ENCODE measurements at places on chromosomes 5 and 9. TPM values are rescaled to one million over a fixed set of nuclear protein-coding genes. Genes with fewer than 3 reads are reported as not detected.

ABCA1 gene
- 0.56 TPM for total RNA-seq

REEP5 gene
- 75.3 TPM for total RNA-seq

ANKRD31 gene
- 0.47 TPM for total RNA-seq

ZNF782 gene
- 4.3 TPM for total RNA-seq

HSD17B4 gene
- total RNA-seq, result 52.5 TPM

WDR36 gene
- total RNA-seq, result 97.7 TPM

CKMT2 gene
- not detected for total RNA-seq

LECT2 gene
- not detected for total RNA-seq

PDCD1LG2 gene
- total RNA-seq, result 1.5 TPM

GRCh38 chr5:6188344-6188743, 190.0 kb downstream of the MED10 start:
- DNase-seq, result no peak
- no peaks in the 10 kb centered on the region for H3K27me3 ChIP-seq
- no peak overlapping the region for H3K4me3 ChIP-seq
- no peak overlapping the region for H3K27ac ChIP-seq
- H3K36me3 ChIP-seq, result no peaks in the 10 kb centered on the region

DNA sequence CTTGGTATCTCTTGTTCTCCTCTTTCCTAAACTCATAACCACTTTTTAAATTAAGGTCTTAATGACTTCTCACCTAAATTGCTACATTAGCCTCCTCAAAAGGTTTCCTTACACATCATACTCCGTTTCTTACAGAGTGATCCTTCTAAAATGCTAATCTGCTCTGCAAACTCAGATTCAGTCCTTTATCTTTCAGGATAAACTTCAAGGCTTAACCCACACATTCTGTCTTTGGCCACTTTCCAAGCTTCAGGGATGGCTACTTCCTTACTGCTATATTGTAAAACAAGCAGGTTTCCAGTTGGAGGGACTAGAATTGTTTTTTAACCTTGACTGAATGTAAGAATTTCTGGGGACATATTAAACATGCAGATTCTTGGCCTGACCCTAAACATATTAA, 105.5 kb upstream of the CHD1 start:
- peaks cover 62% of the 10 kb centered on the region for H3K4me1 ChIP-seq
- H3K4me3 ChIP-seq, result peak overlapping the region; percentile 57
- peaks cover 12% of the 10 kb centered on the region for H3K36me3 ChIP-seq

- peak overlapping the region; percentile 86 for H3K27ac ChIP-seq
- no peaks in the 10 kb centered on the region for H3K27me3 ChIP-seq
- H3K4me3 ChIP-seq, result peak overlapping the region; percentile 59
- peaks cover 10% of the 10 kb centered on the region for H3K4me1 ChIP-seq
These were observed 31.3 kb downstream of the ISOC1 start for GRCh38 chr5:129125819-129126218.

DNA sequence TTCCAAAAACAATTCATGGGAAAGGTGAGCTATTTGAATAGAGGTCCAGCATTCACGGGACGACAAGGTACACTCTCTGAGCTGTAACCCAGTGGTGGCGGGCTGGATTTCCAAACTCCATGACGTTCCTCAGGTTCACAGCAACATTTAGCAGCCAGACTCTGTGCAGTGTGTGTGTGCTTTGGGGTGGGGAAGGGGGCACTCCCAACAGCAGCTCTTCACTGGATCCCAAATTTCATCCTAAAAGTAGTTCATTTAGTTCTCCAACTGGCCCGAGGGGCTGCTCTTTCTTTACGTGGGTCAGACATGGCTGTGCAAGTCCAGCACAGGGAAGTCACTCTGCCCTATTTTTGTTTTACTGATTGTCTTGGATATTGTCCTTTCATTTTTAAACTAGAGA, 98.0 kb upstream of the IRX2 start:
- H3K27ac ChIP-seq, result no peak overlapping the region
- H3K4me1 ChIP-seq, result no peaks in the 10 kb centered on the region
- no peak overlapping the region for H3K4me3 ChIP-seq

DNA sequence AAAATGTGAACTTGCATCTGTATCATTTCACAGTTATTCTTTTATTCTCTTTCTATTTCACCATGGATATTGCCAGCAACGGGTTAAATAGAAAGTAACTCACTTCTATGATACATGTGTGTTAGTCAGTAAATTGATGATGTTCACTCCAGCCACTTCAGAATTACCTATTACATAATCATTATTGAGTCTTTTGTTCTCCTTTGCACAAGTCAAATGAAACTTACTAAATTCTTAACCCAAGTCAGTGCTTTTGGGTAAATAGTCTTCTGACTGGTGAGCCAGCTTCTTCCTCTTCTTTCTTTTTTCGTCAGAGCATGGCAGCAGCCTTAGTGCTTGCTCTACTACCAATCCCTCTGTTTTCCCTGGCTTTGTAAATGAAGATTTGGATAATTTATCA, 344.3 kb downstream of the RAB3C start:
- H3K4me1 ChIP-seq, result peaks cover 10% of the 10 kb centered on the region
- H3K27ac ChIP-seq, result no peak overlapping the region
- no peaks in the 10 kb centered on the region for H3K36me3 ChIP-seq
- peaks cover 5% of the 10 kb centered on the region for H3K27me3 ChIP-seq

GRCh38 chr9:2655411-2655901, 33.9 kb downstream of the VLDLR start:
- peaks cover 22% of the 10 kb centered on the region for H3K36me3 ChIP-seq
- H3K27ac ChIP-seq, result peak overlapping the region; percentile 94
- no peaks in the 10 kb centered on the region for H3K27me3 ChIP-seq
- peaks cover 20% of the 10 kb centered on the region for H3K4me1 ChIP-seq
- DNase-seq, result peak; percentile 83

- no peak overlapping the region for H3K4me3 ChIP-seq
- no peaks in the 10 kb centered on the region for H3K36me3 ChIP-seq
- no peaks in the 10 kb centered on the region for H3K4me1 ChIP-seq
- no peak for DNase-seq
- H3K27ac ChIP-seq, result no peak overlapping the region
These were observed 31.8 kb downstream of the SPATA31D1 start for GRCh38 chr9:82020331-82020730.

DNA sequence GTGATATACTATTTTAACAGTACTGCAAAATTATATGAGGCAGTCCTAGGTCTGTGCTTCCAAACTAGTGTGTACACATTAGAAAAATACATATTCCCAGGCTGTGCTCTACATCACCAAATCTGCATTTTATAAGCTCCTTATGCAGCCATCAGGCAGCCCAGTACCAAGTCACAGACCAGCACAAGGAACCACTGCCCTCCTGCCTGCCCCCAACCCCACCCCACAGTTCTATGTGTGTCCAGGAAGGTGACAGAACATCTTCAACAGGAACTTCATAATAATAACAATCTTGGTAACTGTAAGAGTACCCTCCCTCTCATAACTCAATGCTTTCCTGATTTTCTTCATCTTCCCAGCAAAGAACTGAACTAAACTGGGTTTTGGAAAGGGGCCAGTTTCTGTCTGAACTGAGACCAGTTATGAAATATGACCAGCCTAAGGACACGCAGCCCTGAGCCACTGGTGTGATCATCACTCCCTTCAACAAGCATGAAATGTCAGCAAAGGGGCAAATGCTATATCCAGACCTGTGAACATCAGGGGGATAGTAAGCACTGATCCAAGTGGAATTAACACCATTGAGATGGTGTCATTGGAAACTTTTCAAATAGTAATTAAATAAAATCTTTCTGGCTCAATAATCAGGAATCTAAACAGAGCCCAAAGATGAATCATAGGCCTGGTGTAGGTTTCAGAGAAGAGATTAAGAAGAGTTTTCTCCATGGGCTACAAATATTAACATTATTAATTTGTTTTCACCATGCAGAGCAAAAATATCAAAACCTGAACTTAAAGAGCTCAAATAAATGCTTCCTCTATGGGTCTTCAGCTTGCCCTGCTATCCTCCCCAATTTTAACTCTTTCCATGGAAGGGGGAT, 82.1 kb downstream of the DPYSL3 start:
- DNase-seq, result no peak
- no peaks in the 10 kb centered on the region for H3K27me3 ChIP-seq
- no peaks in the 10 kb centered on the region for H3K4me1 ChIP-seq
- no peak overlapping the region for H3K27ac ChIP-seq

DNA sequence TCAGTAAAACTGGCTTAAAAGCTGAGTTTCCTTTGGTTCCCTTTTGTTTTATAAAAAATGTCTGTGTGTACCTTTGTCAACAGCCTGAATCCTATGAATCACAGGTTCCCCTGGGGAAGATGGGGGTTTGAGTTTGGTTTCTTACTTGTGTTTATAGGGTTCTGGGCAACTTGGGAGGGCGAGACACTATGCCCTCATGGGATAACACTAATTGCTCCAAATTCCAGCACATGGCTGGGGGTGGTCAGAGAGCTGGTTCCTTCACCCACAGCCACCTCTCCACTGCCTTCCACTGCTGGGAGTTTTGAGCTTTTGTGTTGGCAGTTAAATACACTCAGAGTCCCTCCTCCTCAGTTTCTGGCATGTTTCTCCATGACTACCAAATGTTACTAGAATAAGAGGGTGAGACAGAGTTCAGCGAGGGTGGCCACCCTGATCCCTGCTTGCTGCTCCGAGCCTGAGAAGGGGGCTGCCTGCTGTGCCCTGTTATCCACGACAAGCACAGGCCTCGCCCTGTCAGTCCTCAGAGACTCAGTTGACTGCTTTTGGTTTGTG, 83.0 kb upstream of the EPB41L4B start:
- no peak overlapping the region for H3K27ac ChIP-seq
- no peak for DNase-seq
- no peak overlapping the region for H3K4me3 ChIP-seq

GRCh38 chr5:124732428-124733328, 13.8 kb downstream of the ZNF608 start:
- H3K27me3 ChIP-seq, result peaks cover 11% of the 10 kb centered on the region
- H3K4me1 ChIP-seq, result no peaks in the 10 kb centered on the region
- DNase-seq, result no peak
- no peak overlapping the region for H3K27ac ChIP-seq
- no peaks in the 10 kb centered on the region for H3K36me3 ChIP-seq

DNA sequence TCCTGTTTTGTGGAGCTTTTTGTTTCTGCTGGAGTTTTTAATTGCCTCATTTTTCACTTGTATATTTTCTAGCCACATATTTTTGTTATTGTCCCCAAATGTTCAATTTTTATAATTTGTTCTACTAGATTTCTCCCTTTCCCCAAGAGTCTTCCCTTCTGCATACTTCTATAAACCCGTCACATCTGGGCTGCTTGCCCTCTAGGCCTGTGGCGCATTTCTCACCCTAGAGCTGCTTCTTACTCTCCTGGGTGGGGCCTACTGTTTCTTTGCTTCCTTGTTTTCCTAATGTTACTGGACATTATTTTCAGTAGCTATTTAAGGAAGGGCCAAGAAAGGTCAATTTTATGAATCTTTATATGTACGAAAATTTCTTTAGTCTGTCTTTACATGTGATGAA, 51.5 kb downstream of the NXNL2 start:
- no peaks in the 10 kb centered on the region for H3K4me1 ChIP-seq
- DNase-seq, result no peak
- H3K36me3 ChIP-seq, result no peaks in the 10 kb centered on the region
- H3K27ac ChIP-seq, result no peak overlapping the region

GRCh38 chr9:16241231-16241630, 629.2 kb downstream of the BNC2 start:
- H3K4me3 ChIP-seq, result no peak overlapping the region
- no peaks in the 10 kb centered on the region for H3K36me3 ChIP-seq
- H3K4me1 ChIP-seq, result no peaks in the 10 kb centered on the region
- H3K27ac ChIP-seq, result no peak overlapping the region
- no peak for DNase-seq

DNA sequence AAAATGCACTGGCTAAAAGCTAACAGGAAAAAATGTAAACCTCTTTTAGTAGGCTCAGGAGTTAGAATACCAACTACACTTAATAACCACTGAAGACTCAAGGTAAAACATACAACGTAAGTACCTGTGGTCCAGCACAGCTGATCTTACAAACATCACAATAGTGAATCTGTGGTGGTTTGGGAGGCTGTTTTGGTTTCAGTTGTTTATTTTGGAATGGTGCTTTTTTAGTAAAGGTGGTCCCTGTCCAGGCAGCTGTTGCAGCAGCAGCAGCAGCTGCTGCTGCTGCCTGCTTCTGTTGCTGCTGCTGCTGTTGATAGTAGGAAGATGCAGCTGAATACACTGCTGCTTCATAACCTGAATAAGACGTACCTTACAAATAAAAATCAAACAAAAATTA, 37.9 kb downstream of the ZFR start:
- no peak overlapping the region for H3K4me3 ChIP-seq
- DNase-seq, result no peak
- H3K4me1 ChIP-seq, result peaks cover 7% of the 10 kb centered on the region
- peaks cover 49% of the 10 kb centered on the region for H3K36me3 ChIP-seq
- H3K27me3 ChIP-seq, result no peaks in the 10 kb centered on the region

GRCh38 chr9:90958328-90958727, 156.7 kb downstream of the SYK start:
- H3K4me1 ChIP-seq, result no peaks in the 10 kb centered on the region
- no peak for DNase-seq
- peaks cover 17% of the 10 kb centered on the region for H3K27me3 ChIP-seq
- H3K36me3 ChIP-seq, result no peaks in the 10 kb centered on the region

DNA sequence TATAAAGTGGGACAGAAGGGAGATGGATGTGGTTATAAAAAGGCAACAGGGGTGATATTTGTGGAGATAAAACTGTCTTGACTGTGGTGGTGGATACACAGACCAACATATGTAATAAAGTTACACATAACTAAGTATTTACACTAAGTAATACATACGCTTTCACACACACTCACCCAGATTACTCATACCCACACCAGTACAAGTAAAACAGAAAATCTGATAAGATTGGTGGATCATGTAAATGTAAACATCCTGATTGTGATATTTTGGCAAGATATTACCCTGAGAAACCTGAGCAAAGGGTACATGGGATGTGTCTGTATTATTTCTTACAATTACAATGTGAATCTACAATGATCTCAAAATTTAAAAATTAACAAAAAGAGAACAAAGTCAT, 53.3 kb upstream of the SLIT3 start:
- H3K27ac ChIP-seq, result no peak overlapping the region
- no peaks in the 10 kb centered on the region for H3K36me3 ChIP-seq
- DNase-seq, result no peak
- peaks cover 4% of the 10 kb centered on the region for H3K27me3 ChIP-seq
- no peak overlapping the region for H3K4me3 ChIP-seq
- H3K4me1 ChIP-seq, result no peaks in the 10 kb centered on the region

DNA sequence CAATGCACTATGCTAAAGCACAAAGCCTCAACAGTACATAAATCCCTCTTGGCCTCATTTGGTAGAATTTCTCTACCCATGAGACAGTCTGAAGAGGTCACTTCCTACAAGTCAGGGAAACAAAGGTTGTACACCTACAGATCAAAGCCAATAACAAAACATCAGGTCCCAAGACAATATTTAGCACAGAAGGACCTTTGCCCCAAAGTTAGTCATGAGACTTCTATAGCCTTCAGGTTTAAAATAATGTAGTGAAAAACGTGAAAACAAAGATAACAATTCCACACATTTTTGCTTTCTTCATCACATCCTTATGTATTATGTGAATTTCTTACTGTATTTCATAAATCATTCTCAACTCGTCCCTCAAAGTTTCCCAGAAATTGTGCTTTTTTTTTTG, 15.8 kb downstream of the AFF4 start:
- H3K4me3 ChIP-seq, result no peak overlapping the region
- DNase-seq, result no peak
- peaks cover 14% of the 10 kb centered on the region for H3K4me1 ChIP-seq
- peaks cover 18% of the 10 kb centered on the region for H3K36me3 ChIP-seq
- H3K27me3 ChIP-seq, result no peaks in the 10 kb centered on the region
- no peak overlapping the region for H3K27ac ChIP-seq

Data from activated CD4-positive, alpha-beta T cell treated with anti-CD3 and anti-CD28 coated beads, Interleukin-2, amount 10 ng/mL, durations not matched to agents 24 days and 14 days (primary cell).